H9 (cell line): ENCODE measurements at places on chromosomes 3 and 15.

DNA sequence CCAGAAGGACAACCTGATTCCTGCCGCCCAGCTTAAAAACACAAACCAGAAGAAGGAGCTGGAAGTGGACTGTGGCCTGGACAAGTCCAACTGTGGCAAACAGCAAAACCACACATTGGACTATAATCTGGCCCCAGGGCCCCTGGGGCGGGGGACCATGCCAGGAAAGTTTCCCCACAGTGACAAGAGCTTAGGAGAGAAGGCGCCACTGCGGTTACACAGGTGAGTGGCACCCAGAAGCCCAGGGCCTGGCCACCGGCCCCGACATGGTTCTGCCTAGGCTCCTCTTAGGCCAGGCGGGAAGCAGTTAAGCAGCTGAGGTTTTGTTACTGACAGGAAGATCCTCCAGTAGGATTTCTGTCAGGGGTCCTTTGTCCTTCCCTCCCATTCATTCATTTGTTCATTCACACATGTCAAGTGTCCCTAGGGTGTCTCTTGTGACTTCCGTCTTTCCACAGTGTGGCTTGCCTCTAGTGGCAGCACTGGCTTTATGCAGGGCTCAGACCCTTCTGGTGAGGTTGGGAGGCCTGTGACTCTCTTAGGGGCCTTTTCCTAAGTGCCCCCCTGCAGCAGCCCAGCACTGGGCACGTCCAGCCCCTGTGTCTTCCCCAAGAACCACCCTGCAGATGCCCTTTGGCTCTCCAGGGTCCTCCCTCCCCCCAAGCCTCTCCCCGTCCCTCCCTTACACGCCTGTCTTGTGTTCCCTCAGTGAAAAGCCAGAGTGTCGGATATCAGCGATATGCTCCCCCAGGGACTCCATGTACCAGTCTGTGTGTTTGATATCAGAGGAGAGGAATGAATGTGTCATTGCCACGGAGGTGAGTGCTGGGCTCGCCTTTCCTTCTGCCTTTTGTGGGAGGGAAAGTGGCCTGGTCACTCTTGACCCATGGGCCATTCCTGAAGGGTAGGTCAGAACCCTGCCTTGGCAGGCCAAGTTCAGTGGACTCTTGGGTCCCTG, 7.8 kb downstream of the DLL4 start:
- no peak for DNase-seq

- DNase-seq, result no peak
These were observed 641.6 kb upstream of the TBL1XR1 start for GRCh38 chr3:177838766-177839350.

- DNase-seq, result peak; percentile 96
These were observed 32.8 kb downstream of the RPN1 start for GRCh38 chr3:128617557-128618397.

DNA sequence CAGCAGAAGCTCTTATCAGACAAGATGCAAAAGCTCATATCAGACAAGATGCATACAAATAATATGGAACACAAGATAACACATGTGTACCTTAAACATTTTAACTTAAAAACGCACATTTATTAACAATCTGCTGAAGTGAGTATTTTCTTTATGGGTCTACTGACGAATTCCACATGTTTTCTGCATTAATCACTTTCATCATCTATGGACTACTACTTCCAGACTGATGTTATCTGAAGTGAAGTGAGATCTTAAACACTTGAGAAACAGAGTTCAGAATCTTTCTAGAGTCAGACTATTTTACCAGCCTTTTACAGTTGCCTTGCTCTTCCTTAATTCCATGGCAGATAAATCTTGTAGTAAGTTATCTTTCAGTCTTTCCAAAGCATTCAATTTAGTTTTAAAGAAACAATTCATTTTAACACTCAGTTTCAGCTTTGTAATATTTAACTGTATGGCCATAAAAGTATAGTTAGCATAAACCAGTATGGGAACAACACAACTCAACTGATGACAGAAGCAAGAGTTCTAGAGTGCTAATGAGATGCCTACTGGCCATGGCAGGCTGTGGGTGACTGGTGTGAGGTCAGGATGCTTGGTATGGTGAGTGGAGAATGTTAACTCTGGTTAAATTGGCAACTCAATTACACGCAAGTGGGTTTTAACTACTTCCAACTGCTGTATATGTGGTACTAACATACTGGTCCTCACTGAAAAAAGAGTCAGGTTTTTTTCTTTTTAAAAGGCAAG, 9.8 kb downstream of the CMTM6 start:
- no peak for DNase-seq

DNA sequence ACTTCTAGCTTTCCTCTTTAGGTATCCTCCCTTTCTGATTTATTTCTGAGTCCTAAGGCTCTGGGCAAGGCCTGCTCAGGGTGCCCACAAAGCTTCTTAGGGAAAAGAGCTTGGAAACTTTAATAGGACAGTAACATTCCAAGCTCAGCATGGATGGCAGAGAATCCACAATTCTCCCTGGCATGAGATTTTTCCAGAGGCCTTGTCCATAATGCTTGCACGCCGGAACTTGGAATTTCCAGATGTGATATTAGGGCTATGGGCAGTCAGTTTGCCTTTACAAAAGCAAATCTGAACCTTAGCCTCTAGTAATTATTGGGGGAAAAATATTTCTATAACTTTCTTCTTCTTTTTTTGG, 139.0 kb upstream of the RBMS3 start:
- DNase-seq, result no peak

- peak; percentile 53 for DNase-seq
These were observed 2.7 kb downstream of the MLF1 start for GRCh38 chr3:158573714-158574113.
